MV-4-11 (cell line): ENCODE measurements at places on chromosomes 2 and 18.

GRCh38 chr2:241458687-241459086 lies 49.7 kb downstream of the STK25 start:
- no peak for DNase-seq

DNA sequence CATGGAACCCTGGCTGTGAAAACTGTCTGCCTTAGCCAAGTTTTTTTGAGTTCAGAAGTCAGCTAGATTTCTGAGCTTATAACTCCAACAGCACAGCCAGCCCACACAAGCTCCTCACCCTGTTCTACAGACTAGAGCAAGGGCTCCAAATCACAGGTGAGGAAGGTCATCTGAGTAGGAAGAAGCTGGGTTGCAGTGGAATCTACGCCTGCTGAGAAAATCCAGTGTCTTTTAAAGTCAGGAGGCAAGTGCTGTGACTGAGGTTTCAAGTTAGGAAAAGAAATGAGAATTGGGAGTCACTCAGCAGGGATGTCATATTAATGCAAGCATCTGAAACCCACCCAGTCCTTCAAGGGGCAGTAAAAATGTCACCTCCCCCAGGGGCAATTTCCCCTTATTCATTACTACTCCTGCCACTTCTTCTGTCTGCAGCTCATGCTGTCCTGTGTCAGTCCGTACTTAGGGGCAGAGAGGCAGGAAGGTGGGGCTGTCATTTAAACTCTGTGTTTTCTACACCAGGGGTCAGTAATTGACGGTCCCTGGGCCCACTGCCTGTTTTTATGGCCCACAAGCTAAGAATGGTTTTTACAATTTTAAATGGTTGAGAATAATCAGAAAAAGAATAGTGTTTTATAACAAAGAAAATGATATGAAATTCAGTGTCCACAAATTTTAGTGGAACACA lies 551.1 kb downstream of the BCL11A start:
- no peak for DNase-seq

DNA sequence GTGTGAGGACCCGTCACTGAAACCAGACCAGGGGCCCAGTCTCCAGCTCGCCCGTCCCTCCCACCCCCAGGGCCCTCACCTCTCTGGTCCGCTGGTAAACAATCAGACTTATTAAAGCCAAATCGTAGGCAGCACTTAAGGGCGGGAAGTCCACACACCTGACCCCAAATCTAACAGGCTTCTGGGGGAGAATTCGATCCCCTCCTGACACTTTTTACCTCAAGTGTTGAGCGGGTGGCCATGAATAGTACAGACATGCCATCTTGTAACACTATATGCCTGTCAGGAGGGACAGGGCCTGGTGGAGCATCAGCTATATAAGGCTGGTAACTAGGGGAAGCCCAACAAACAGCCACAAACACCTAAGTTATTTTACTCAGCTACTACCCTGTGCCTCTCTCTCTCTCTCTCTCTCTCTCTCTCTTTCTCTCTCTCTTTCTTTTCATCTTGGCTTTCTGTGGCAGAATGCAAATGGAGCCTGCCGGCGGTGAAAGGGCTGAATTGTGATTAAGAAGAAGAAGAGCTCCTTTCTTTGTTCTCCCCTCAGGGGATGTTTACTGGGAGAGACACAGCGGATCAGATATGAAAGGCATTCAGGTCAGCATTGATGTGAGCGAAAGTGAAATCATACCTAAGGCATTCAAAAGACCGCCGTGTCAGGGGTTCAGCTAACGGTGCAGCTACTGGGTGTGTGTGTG lies 9.5 kb downstream of the ZEB2 start:
- DNase-seq = peak; percentile 54

- no peak for DNase-seq
Measured at GRCh38 chr2:197383825-197384224, 51.0 kb downstream of the SF3B1 start.

- DNase-seq = no peak
Measured at GRCh38 chr18:79765491-79766245, 32.1 kb upstream of the KCNG2 start.

- DNase-seq = no peak
Measured at GRCh38 chr2:233471291-233472035, 95.1 kb downstream of the USP40 start.

GRCh38 chr2:223185638-223186037 lies 133.6 kb downstream of the KCNE4 start:
- no peak for DNase-seq

DNA sequence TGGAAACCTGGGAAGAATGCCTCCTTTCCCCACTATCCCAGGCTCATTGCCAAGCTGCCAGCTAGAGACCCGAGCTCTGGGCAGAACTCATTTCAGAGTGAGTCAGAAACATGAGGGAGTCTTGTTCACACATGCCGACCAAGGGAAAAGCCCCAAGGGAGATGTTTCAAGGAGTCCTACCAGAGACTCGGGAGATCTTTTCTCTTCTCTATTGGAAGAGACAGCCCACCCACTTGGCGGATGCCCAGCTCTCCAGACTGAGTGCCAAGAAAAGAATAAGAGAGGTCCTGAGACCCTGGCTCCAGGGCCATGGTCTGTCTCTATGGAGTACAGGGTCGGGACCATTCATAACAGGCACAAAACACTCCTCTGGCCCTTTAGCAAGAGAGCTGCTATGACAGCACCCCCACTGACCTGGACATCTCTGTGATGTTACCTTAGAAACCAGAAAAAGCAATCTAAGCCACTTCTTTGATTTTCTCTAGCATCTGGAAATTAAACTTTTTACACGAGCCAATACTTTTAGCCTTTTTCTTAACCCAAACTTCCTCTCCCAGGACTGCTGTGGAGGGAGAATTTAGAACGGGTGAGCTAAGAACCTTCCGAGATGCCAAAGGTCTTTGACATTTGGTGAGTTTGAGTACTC lies 18.5 kb upstream of the IGFBP5 start:
- no peak for DNase-seq

DNA sequence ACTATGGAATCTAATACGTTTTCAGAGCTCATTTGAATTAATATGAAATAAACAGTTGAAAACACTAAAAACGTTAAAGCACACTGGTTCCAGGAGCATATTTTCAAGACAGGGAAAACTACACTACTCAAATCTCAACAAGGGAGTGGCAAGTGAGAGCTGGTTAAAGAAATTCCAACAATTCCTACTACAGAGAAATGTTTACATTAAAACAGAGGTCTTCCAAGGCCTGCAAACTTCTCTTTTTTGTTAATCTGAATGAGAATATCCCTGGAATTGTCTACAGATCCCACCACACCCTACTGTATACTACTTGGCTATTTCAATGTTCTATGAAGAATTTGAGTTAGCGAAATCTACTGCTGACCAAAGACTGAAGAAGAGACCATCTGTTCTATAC lies 231.5 kb downstream of the ZEB2 start:
- no peak for DNase-seq

DNA sequence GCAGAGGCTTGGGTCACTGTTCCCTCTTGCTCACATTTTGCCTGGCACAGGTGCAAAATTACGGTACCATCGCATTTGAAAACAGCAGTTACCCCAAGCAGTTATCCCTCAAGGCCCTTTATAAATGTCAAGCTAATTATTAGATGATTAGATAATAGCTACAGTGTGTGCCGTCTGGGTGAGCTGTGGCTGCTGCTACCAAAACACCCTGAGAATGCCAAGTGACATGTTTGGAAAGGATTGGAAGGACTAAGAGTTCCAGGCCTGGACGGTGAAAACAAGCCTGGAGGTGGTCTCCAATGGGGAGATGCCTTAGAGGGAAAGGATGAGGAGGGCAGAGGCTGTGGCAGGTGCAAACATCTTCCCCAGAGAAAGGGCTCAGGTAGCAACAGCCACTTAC lies 120.6 kb downstream of the CAPN13 start:
- no peak for DNase-seq

DNA sequence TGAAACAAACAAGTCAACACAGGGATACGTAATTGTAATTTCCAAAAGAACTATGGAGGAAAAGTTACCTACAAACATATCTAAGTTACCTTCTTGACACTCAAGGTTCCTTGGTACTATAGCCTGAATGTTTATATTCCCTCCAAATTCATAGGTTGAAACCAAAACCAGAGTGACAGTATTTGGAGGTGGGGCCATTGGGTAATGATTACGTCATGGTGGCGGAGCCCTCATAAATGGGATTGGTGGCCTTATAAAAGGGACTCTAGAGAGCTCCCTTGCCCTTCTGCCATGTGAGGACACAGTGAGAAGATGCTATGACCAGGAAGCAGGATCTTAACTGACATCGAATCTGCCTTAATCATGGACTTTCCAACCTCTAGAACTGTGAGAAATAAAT lies 87.3 kb downstream of the PMAIP1 start:
- no peak for DNase-seq

GRCh38 chr2:65320042-65320725 lies 92.6 kb downstream of the ACTR2 start:
- peak; percentile 7 for DNase-seq

DNA sequence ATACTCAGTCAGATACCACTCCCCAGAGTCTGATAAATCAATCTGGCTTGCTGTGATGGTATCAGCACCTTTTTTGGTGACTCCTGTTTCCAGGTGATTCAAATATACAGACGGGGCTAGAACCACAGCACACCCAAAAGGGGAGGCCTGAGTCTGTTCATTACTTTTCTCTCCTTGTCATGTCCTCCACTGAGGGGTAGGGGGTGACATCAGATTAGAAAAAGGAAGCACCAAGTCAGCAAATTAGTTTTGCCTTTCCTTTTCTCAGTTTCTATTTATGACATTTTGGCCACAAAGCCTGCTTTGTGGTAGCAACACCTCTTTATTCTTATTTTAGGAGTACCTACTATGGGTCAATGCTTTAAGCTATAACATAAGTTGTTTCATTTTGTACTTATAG lies 127.4 kb downstream of the CCDC102B start:
- DNase-seq = peak; percentile 0

GRCh38 chr2:204065566-204065965 lies 129.0 kb downstream of the ICOS start:
- DNase-seq = no peak

DNA sequence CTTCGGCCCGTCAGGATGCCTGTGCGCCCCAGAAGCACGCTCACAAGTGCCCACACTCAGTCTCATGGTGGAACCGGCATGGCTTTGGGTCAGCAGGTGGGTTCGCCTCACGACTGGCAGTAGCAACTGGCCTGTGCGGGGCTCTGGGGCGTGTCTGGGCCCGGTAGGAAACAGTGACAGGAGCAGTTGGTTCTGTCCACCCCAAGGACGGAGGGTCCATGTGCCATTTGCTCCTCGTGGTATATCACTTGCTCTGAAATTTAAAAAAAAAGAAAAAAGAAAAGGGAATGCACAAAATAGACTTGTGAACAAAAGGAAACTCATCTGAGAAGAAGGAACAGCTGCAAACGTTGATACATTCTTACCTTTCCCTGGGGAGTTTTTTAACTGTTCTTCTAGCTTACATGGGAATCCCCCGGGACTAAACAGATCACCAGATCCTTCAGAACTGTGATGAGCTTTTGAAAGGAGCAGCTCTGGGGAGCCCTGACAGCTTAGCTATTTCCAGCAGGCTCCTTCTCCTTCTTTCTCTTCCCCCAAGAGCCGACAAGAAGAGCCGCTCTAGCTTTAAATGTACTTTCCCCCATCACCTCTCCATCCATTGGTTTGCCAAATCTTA lies 42.8 kb downstream of the TRAPPC12 start:
- DNase-seq = no peak

DNA sequence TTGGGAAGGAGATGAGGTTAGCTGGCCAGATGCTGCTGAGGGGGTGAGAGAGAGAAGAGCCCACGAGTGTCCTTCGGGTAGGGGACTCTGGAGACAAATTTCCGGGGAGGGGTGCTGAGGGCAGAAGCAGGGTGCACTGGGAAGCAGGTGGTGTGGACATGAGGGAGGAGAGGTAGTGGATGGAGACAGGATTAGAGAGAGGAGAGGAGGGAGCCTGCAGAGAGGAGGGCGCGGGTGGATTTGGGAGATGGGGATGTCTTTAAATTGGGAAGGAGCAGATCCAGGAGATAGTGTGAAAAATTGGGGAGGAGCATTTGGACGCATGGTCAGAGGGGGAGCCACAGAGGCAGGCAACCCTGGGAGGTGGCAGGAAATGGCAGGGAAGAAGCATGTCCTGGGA lies 154.7 kb downstream of the DYSF start:
- no peak for DNase-seq

DNA sequence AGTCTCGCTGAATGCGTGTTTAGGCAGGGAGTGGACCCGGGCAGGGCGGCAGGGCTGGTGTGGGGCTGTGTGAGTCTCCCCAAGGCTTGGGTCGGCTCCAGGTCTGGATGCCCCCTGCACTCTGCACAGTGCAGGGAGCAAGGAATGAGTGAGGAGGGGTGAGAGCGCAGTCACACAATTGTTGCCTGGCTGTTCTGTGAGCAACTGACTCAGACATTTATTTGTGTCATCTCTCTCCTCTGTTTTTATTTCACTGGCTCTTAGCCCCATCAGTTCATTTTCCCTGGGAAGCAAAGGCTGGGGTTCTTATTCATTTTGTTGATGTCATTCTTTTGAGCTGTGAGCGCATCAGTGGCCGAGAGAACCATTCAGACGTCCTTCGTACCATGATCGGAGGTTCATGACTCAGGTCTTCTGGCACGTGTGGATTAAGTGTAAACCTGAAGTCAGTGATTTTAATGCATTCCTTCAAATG lies 61.1 kb downstream of the GATA6 start:
- DNase-seq = no peak

- no peak for DNase-seq
Measured at GRCh38 chr2:122955776-122956175, 1069.3 kb upstream of the CNTNAP5 start.

DNA sequence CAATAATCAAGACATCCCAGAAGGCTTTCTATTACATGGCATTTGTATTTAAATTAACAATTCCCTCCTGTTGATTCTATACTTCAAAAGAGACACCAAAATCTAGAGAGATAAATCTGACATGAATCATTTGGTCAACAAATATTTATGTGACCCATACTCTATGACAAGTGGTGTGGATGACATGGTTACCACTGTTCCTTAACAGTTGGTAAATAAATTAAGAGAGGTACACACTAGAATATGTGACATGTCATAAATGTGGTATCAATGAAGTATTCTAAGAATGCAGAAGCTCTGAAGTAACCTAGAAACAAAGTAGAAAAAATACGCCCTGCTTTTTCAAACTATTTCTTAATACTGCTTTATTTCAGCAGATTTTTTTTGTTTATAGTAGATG lies 255.4 kb downstream of the EXOC6B start:
- no peak for DNase-seq

DNA sequence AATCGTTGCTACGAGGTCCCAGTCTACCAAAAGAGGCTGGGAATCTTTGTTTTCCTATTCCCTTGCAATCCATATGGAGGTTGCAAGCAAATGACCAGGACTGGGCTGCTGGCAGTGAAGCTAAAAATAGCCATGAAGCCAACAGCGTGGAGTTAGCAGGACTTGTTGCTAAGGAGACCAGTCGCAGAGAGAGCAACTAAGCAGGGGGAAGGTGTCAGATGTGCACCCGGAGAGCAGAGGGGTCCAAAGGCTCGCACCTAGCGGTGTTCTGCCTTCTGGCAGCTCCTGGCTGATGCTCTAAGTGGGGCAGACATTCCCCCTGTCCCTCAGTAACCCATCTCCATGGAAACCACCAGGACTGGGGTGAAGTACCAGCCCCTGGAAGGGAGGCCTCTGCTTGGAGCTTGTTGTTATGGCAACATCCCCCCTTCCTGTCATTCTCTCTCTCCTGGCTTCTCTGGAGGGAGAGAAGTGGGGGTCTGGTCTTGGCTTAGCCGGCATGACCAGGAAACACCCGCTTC lies 84.6 kb downstream of the DNMT3A start:
- DNase-seq = no peak
